ENCODE measurements at places on chromosomes 1 and 21. TPM values are rescaled to one million over a fixed set of nuclear protein-coding genes. Genes with fewer than 3 reads are reported as not detected.

The ZNF593OS gene
- total RNA-seq = not detected

The RHBDL2 gene
- 0.80 TPM for total RNA-seq

The KRTAP13-2 gene
- total RNA-seq = not detected

The NPR1 gene
- total RNA-seq = 2.2 TPM

The ASAP3 gene
- 65.7 TPM for total RNA-seq

The MYBPH gene
- total RNA-seq = not detected

The PPFIA4 gene
- 4.9 TPM for total RNA-seq

The DONSON gene
- total RNA-seq = 17.3 TPM

The KRTAP21-2 gene
- not detected for total RNA-seq

The DSTYK gene
- 11.7 TPM for total RNA-seq

The TP73 gene
- 1.6 TPM for total RNA-seq

The GJC2 gene
- 1.3 TPM for total RNA-seq

The ARHGAP29 gene
- 42.7 TPM for total RNA-seq

The OR14I1 gene
- not detected for total RNA-seq

The NBPF15 gene
- 61.4 TPM for total RNA-seq

The CFHR1 gene
- not detected for total RNA-seq

The GSTM1 gene
- 6.6 TPM for total RNA-seq

The TEX38 gene
- not detected for total RNA-seq

The ARHGEF10L gene
- 36.0 TPM for total RNA-seq

The ARHGEF19 gene
- 20.2 TPM for total RNA-seq

The MYOC gene
- total RNA-seq = not detected

The PTPN22 gene
- not detected for total RNA-seq

The BCAR3 gene
- total RNA-seq = 52.1 TPM

The TNFRSF1B gene
- total RNA-seq = 3.3 TPM

The GSTM2 gene
- 75.6 TPM for total RNA-seq

The CACNA1S gene
- total RNA-seq = 0.12 TPM

The OR14K1 gene
- not detected for total RNA-seq

The DTL gene
- total RNA-seq = 11.9 TPM

The CR1L gene
- not detected for total RNA-seq

The LCE2B gene
- total RNA-seq = not detected

The AGT gene
- 125 TPM for total RNA-seq

The RNF186 gene
- total RNA-seq = 1.9 TPM

The KIF14 gene
- total RNA-seq = 12.8 TPM

The LORICRIN gene
- total RNA-seq = not detected

The SLC22A15 gene
- total RNA-seq = 3.4 TPM

The SPRR2G gene
- not detected for total RNA-seq

The PER3 gene
- total RNA-seq = 7.1 TPM

The RBM11 gene
- 2.1 TPM for total RNA-seq

The RGS4 gene
- 27.5 TPM for total RNA-seq

The ITLN2 gene
- total RNA-seq = 0.99 TPM

The LCE3E gene
- not detected for total RNA-seq

The LCK gene
- total RNA-seq = not detected

Measured in type B pancreatic cell (in vitro differentiated cells).